ENCODE measurements at places on chromosomes 11 and 22. TPM values are rescaled to one million over a fixed set of nuclear protein-coding genes. Genes with fewer than 3 reads are reported as not detected.
A peak's percentile ranks its signal among the peaks of the same experiment; 100 is the strongest.

GRCh38 chr11:17922416-17922788 lies 90.4 kb downstream of the SERGEF start:
- no peak for DNase-seq

- no peak for DNase-seq
Measured at GRCh38 chr11:76686261-76687079, 15.9 kb upstream of the LRRC32 start.

DNA sequence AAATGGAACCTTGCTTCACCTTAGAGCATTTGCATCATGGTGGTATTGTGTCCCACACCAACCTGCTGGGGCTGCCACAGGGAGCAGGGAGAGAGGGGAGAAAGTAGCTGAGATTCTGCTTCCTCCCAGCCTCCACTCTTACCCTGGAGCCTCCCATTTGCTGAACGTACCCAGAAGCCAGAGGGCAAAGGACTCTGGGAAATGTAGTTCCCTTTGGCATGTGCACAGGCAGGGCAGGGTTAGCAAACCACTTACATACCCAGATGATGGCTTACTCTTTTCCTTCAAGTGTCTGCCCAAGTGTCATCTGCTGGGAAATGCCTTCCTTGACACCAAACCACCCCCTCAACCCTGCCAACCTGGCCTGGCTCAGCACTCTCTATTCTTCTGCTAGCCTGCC lies 16.9 kb downstream of the SMIM38 start:
- DNase-seq, result peak; percentile 27

DNA sequence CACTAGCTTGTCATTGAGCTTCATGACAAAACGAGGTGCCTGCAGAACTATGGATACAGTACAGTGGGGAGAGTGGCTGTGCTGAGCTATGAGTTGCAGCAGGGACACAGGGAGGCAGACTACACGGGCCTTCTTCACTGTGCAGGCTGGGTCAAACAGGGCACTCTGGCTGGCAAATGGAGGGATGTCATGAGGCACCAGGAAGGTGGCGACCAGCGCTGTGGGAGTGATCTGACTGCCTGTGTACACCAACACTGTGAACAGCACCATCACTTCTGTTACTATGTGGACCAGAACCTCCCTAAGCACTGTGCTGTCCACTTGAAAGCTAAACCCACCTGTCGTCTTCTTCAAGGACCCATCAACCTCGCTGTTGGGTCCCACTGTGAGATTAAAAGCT lies 3.1 kb downstream of the PKDREJ start:
- DNase-seq, result no peak

- no peak for DNase-seq
Measured at GRCh38 chr11:103993507-103993906, 42.9 kb upstream of the DDI1 start.

DNA sequence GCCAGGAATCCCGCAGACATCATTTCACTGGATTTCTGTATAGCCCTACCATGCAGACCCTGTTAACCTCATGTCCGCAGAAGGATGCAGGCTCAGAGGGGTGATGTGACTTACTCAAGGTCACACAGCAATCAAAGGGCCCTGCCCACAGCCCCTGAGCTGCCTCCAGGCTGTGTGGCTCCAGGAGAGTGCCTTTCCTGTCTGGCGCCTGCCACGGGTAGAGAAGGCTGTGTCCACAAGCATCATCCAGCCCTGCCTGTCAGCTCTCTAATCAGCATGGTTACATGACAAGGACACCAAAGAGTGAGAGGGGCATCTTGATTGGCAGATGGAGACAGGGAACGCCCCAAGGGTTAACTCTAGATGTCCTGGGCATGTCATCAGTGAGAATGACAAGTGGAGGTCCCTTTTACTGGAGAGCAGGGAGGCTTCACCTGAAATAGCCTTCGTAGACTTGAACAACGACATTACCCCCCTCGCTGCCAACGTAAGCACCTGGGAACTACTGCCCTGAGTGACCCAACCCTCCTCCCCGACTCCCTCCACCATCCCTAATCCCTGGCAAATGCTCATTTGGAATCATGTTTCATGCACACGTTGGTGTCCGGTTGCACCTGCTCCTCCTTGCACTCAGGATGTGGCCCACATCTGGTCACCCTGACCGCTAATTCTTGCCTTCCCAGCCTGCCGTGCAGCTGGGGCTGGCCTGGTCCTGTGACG lies 6.9 kb downstream of the FGF19 start:
- DNase-seq, result no peak

GRCh38 chr11:60785806-60786361 lies 751 bp downstream of the MS4A10 start:
- no peak for DNase-seq

GRCh38 chr11:60570970-60571369 lies 55.8 kb downstream of the MS4A13 start:
- DNase-seq, result no peak

GRCh38 chr11:46277313-46277621 lies 195 bp upstream of the CREB3L1 start:
- DNase-seq, result no peak

GRCh38 chr11:78822931-78823423 lies 248.3 kb upstream of the NARS2 start:
- no peak for DNase-seq

DNA sequence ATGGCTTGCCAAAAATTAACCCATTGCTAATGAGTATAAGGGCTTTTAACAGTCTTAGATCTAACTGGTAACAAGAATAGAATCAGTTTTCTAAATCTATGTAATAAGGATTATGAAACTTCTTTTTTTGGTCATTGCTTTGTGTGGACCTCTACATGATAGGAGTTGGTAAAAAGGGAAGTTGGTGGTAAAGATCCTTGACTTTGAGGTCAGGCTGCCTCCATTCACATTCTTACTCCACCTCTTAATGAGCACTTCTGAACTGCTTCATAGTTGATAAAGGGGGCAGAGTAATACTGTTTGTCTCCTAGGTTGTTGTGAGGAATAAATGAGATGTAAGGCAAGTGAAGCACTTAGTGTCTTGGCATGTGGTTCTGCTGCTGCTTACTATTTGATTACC lies 10.6 kb downstream of the EIF3M start:
- no peak for DNase-seq

- peak; percentile 90 for DNase-seq
Measured at GRCh38 chr11:93444617-93445073, 98.5 kb downstream of the SMCO4 start.

DNA sequence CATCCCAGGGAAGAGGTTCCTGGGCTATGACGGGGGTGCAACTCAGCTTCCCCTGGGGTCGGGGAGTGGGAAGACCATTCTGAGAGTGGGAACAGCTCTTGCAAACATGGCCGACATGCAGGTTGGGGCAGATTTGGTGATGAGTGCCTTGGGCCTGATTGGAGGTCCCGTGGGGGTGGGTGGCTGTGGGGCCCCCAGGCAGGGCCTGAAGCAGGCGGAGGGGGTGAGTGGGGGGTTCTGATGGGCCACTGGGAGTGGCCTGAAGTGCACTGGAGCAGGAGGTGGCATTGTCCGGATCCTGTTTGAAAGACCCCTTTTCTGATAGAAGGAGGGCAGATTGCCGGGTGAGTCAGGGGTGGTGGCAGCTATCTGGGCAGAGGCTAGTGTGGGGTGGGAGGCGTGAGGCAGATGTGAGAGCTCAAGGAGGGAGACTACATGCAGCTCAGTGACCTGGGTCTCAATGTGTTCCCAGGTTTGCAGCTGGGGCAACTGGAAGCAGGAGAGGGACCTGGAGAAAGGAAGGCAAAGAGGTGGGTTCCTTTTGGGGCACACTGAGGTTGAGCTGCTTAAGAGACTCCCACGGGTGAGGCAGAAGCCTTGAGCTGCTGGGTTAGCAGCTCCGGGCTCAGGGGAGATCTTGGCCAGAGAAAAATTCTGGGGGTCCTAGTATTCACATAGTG lies 15.1 kb downstream of the MYEOV start:
- no peak for DNase-seq

- no peak for DNase-seq
Measured at GRCh38 chr11:122652495-122652894, 3.0 kb upstream of the UBASH3B start.

GRCh38 chr11:126419801-126420697 lies 64.6 kb downstream of the ST3GAL4 start:
- DNase-seq, result no peak

DNA sequence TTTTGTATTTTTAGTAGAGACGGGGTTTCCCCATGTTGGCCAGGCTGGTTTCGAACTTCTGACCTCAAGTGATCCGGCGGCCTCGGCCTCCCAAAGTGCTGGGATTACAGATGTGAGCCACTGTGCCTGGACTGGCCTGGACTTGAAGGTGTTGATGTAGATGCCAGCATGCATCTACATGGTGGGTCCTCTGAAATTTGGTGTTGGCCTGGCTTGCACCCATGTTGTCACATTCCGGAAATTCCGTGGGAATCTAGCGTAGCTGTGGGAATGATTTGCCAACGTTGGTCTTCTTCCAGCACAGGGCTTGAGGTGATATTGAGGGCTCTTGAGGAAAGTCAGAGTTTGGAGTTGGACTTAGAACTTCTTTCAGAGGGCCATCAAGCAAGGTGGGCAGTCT lies 6.5 kb downstream of the PACS1 start:
- DNase-seq, result no peak

DNA sequence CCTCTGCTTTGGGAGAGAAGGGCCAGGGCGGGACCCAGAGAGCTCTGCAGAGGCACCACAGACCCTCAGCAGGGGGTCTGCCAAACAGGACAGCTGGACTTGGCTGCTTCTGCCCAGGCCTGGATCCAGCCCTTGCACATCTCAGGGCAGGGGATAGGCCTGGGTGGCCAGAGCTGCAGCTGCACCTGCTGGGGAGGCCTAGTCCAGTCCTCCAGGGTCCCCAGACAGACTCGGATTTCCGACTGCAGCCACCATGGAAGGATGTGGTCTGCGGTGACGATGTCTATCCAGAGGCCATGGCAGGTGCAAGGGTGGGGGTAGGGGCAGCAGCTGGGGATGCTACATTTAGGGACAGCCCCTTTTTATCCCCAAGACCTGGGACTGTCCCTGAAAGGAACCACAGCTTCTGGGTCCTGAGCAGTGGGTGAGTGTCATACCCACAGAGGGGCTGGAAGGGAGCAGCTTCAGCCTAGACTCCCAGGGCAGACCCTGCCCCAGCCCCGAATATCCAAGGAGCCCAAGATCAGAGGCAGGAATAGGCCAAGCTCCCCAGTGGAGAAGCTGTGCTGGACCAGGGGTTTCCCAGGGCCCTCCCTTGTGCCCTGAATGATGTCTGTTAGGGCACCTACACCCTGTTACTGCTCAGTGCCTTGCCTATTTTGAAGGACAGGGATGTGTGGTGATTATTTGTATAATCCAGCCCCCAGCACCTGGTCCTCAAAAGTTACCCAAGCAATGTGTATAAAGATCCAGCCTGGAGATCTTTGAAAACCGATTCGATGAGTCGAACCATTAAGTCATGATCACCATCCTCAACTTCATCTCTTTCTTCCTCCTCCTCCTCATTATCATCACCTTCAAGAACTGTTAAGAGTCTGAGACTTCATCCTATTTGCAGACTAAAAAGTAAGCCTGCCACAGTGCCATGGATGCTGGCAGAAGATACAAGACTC lies 2.5 kb upstream of the IGLL5 start:
- no peak for DNase-seq

DNA sequence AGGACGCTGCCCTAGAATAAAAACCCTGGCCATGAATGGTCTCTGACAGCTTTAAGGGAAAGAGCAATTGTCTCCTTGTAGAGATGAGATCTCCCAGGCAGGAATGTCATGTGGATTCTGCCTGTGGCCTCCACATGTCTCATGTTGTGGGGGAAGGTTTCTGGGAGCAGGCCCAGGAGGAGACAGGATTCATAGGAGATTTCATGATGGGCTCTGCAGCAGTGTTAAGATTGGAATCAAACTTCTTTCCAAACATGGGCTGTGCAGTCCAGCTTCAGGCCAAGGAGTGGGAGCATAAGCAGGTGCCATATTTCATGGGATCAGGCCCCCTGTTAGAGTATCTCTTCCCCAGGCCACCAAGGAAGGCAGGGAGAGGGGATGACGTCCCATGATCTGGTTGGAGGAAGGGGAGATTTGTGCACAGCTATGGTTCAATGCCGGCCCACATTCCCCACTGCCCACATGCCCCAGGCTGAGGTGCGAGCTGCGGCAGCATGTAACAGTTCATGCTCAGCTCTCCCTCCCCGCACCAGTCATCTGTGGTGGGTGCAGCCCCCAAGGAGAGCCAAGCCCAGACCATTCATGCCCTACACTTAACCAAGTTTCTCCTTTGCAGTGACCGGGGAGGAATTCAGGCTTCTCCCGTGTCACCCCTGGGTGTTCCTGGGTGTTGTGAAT lies 42.5 kb downstream of the LMO1 start:
- DNase-seq, result no peak

DNA sequence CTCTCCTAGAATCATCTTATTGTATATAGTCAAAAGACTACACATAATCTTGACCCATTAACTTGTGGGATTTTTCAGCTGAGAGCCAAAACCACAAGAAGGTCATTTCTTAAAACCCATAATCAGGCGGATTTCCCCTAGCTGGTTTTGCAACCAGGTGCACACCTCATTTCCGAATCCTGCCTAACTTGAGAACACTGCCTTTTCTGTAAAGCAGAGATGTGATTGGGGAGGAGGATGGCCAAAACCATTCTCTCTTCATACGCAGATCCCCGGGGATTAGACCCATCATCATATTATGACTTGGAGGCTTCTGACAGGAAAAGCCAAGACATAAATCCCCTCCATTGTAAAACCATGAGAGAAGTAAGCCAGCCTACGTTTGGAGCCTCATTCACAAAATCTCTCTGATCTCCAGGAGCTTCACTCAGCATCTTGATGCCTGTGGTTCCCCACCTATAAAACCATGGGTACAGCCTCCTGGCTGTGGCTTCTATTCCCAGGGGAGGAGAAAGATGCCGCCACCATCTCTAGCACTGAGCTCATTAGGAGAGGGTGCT lies 191.3 kb downstream of the KIF18A start:
- peak; percentile 81 for DNase-seq

DNA sequence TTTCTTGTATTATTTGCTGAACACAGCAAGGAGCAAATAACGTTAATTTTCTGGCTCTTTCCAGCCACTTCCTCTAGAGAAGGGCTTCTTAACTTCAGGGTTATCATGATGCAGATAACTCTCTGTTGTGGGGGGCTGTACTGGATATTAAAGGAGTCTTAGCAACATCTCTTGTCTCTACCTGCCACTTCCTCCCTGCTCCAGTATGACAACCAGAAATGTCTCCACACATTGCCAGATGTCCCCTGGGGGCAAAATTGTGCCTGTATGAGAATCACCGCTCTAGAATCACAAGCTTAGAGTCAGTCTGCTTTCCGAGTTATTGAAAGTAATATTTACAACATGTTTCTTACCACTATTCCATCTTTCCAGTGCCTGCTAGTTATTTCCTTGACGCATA lies 6.8 kb downstream of the JRKL start:
- no peak for DNase-seq

GRCh38 chr22:29351042-29351441 lies 35.5 kb upstream of the RASL10A start:
- DNase-seq, result no peak

The RNF141 gene
- total RNA-seq, result 45.7 TPM

The PRSS23 gene
- 170 TPM for total RNA-seq

The MMP7 gene
- 13.8 TPM for total RNA-seq

The HBG2 gene
- not detected for total RNA-seq

The CARNS1 gene
- 0.33 TPM for total RNA-seq

The OR5T3 gene
- total RNA-seq, result not detected

The DSCAML1 gene
- total RNA-seq, result not detected

The CDC42EP1 gene
- total RNA-seq, result 111 TPM

The CHORDC1 gene
- total RNA-seq, result 42.5 TPM

The GGTLC3 gene
- total RNA-seq, result not detected

The ENDOD1 gene
- total RNA-seq, result 206 TPM

Measured in mammary epithelial cell (primary cell).